ENCODE measurements at places on chromosomes 12 and 14. TPM values are rescaled to one million over a fixed set of nuclear protein-coding genes. Genes with fewer than 3 reads are reported as not detected.

The FSCB gene
- total RNA-seq: not detected

The LIN7A gene
- total RNA-seq: 13.7 TPM

The GPX2 gene
- total RNA-seq: not detected

The PHETA1 gene
- 37.4 TPM for total RNA-seq

The NINJ2 gene
- total RNA-seq: 8.6 TPM

The TAS2R20 gene
- 0.46 TPM for total RNA-seq

The MUCL1 gene
- total RNA-seq: not detected

The PLA2G1B gene
- total RNA-seq: not detected

The OR4E2 gene
- total RNA-seq: not detected

The CFAP251 gene
- 1.3 TPM for total RNA-seq

The TAS2R42 gene
- total RNA-seq: not detected

Measured in Right ventricle myocardium inferior (tissue), 1 donor.